ENCODE measurements at places on chromosomes 2 and 18.

- DNase-seq, result no peak
These were observed 155.5 kb downstream of the TGIF1 start for GRCh38 chr18:3605486-3605952.

DNA sequence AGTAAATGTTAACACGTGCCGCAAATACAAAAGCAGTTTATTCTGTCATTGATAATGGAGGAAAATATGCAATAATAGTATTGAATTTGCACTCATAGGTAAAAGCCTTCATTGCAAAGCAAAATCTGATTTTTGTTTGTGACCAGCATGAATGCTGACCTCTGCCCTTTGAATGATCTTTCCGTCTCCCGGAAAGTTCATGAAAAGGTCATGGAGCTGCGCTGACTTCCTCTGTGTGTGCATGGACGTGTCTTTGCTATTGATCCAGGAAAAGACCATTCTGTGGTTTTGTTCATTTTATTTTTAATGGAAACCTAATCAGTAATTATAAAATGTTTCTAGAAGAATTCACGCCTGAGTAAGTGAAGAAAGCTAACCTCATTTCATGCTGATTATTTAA, 320.0 kb downstream of the MTX2 start:
- DNase-seq, result no peak

DNA sequence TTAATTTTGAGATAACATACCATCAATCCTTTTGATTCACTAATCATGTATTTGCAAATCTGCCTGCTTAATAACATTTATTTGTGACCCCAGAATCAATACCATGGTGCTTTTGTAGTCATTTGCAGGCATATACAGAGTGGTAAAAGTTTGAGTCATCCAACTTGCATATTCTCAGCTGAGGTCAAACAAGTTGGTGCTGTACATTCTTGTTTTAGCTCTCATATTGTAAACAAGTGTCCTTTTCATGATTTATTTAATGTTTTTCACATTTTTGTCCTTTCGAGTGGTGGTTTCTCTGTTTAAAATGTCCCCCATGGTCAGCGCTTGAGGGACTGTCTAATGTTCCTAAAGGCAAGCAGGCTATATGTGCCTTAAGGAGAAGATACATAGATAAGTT, 17.5 kb downstream of the RAB27B start:
- DNase-seq, result no peak

DNA sequence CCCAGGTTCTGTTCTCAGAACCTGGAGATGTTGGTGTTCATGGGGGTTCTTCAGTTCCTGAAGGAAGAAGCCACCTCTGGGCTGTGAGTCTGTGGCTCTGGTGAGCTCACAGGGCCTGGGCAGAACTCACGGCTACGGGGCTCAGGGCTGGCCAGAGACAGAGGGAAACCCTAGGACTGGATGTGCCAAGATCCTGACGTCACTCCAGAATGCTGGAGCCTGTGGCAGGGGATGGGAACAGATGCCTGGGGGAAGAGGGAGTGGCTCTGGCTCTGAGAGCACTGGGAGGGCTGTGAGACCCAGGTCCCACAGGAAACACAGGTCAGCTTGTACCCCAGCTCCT, at the start of gene OTOF:
Gene OTOF, minus strand, starts transcription at position 214 of the 343 bp plus-strand sequence.
- no peak for DNase-seq

GRCh38 chr2:24330161-24330560, 30.2 kb downstream of the ITSN2 start:
- no peak for DNase-seq

DNA sequence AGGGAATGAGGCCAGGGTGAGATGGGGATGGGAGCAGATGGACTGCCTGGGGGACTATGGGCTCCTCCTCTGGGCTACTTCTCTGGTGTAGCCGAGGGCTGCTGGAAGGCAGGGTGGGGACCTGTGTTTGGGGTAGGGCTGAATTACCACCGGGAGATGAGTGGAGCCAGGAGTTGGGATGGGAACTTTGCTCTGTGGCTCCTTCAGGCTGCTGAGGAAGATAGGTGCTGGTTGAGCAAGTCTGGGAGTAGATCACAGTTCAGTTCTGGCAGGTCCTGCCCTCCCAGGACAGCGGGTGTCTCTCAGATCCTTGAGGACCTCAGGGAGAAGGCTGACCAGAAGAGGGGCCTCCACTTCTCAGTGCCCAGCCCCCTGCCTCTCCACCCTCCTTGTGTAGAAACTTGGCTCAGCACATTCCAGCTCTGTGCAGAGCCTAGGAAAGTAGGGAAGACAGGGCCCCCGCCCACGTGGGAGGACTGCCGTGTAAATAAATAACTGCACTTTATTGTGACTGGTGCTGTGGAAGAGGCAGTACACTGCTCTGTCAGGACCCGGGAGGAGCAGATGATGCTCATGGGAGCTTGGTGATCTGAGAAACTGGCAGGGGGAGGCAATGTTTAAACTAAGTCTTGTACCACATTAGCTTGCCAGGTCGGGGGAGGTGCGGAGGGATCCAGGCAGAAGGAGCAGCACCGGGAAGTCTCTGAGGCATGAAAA, 15.3 kb downstream of the TET3 start:
- no peak for DNase-seq

DNA sequence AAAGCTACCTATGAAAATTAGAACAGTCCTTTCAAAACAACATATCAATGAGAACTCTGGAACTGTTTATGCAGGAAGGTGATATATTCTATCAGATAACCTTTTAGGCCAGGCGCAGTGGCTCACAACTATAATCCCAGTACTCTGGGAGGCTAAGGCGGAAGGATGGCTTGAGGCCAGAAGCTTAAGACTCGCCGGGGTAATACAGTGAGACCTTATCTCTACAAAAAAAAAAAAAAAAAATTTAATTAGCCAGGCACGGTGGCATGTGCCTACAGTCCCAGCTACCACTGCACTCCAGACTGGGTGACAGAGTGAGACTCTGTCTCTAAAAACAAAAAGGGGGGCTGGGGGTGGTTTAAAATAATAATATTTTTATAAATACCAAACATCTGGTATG, 77.9 kb downstream of the OSBPL1A start:
- no peak for DNase-seq

DNA sequence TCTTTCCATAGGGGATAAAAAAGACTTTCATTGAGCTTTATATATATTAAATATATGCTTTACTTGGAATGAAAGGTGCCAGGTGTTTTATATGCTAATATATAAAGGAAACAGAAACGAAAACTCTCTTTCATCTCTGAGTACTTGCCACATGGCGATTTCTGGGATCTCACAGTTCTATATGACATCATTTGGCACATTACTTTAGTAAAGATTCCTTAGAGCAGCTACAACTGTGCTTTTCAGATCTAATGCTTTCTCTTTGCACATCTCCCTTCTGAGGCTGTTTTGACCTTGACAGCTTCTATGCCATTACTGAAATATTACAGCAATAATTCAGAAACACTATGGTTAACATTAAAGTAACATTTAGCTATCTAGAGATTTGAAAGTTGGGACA, 1082.9 kb upstream of the CDH2 start:
- DNase-seq, result no peak

- DNase-seq, result no peak
These were observed 10.9 kb upstream of the FHL2 start for GRCh38 chr2:105409717-105410116.

DNA sequence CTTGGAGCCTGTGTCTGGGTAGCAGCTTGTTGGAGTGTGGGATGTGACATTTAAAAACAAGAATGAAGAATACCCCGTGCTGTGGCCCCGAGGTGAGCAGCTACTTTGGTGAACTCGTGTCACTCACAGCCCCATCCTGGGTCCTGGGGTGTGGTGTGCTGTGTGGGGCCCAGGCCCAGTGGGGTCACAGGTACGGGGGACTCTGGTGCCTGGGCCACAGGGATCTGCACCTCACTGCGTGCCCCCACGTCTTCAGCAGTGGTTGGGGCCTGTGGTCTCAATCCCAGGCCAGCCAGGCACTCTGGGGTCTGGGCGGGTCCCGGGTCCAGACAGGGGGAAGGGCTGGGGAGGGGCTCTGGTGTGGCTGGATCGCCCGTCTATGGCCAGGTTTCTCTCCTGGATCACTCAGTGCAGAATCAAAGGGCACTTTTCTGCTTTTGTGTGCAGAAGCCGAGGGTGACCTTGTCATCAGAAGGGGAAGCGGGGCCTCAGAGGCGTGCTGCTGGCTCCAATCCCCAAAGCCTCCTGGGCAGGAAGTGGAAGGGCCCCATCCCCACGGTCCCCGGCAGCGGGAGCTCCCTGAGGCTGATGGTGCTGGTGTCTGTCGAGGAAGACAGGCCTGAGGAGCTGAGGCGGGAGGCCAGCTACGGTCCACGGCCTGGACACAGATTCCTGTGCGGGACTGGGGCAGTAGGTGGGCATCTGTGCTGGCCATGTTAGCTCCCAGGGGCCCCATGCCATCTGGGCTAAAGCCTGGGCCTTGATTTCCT, 1.4 kb downstream of the GPR35 start:
- no peak for DNase-seq

GRCh38 chr18:48951448-48952286, 902 bp upstream of the SMAD7 start:
- peak; percentile 77 for DNase-seq

DNA sequence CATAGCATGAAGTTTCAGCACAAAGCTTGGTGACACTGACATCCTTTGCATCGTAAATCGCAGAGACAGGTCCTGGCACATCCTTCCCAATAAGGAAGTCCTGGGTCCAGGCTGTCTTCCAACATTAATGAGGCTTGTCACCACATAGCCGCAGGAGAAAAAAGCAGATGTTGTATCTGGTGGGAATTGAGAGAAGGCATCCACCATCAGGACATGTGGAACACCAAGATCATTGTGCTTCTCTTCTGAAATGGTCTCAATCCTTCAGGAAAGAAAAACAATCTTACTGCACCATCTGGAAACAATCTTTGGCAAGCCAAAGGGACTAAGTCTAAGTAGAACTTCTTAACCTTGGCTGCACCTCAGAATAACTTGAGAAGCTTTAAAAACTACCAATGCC, 119.0 kb upstream of the ARHGAP28 start:
- DNase-seq, result no peak

DNA sequence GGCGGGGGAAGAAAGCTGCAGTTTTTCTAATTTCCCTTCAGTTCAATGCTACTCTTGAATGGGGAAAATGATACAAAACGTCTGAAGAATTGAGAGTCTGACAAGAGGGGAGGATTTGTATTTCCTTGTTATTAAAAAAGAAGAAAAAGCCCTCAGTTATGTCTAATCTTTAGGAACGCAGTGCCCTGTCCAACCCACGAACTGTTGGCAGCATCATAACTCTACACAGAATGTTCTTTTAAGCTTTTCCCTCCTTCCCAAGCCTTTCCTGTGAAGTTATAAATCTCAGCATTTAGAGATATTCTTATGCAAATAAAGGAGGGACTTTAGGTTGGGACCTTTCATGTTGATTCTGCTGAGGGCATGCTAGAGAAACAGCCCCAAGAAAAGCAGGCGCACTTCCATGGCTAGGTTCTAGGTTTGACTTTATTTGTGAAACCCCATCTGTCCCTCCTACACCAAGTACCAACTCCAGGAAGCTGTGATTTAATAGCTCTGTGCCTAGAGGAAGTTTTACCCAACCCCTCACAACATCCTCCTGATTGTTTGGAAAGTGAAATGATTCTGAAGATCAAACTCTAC, 288.6 kb downstream of the SETBP1 start:
- DNase-seq, result no peak

GRCh38 chr2:169579044-169579443, 5.1 kb upstream of the PPIG start:
- no peak for DNase-seq

- DNase-seq, result peak; percentile 72
These were observed 125.7 kb downstream of the HDAC4 start for GRCh38 chr2:239275044-239275685.

GRCh38 chr18:62939926-62940325, 224.6 kb downstream of the PHLPP1 start:
- no peak for DNase-seq

DNA sequence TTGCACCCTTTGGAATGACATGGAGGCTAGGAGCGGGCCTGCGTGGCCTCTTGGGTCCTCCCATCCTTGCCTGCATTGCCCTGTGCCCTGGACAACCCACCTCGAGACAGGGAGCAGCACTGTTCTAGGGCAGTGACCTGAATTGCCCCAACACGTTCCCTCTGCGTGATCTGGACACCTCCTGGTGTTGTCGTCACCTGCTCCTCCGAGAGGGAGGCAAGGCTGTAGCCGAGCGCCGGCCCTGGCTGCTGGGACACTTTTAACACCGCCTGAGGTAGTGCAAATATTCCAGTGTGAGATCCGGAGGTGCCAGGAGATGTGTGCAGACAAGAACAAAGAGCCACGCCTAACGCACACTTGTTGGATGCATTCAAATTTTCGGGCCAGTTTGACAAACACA, 131.5 kb downstream of the SMAD7 start:
- peak; percentile 17 for DNase-seq

DNA sequence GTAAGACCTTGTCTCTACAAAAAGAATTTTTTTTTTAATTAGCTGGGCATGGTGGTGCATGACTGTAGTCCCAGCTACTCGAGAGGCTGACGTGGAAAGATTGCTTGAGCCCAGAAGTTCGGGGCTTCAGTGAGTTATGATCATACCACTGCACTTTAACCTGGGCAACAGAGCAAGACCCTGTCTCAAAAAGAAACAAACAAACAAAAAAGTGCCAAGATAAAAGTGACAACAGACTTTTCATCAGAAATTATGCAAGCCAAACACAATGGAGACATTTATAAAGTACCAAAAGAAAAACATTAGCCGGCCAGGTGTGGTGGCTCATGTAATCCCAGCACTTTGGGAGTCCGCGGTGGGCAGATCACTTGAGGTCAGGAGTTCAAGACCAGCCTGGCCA, 26.7 kb downstream of the HADHA start:
- DNase-seq, result no peak

DNA sequence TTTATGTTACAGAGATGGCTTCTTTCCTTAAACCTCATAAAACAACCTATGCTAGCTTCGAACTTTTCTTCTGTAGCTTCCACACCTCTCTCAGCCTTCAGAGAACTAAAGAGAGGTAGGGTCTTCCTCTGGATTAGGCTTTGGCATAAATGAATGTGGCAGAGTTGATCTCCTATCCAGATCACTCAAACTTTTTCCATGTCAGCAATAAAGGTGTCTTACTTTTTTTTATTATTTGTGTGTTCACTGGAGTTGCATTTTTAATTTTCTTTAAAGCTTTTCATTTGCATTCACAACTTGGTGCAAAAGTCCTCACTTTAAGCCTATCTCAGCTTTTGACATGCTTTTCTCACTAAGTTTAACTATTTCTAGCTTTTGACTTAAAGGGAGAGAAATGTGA, 66.0 kb downstream of the LANCL1 start:
- no peak for DNase-seq

DNA sequence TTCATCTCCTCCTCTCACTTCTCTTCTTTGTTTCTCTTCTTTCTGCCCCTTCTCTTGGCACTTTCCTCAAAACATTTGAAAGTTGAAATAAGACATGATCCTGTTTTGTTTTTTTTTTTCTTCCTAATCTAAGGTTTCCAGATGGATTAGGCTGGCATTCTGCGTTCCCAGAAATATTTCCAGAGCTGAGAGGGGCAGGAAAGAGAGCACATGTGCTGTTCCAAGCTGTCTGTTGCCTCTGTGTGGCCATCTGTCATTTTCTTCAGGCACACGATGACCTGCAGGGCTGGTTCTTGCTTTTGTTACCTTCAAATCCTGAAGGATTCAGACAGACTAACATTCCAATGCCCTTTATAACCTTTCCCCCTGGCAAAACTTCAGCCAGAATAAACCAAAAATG, 142.9 kb downstream of the RNF144A start:
- DNase-seq, result no peak

GRCh38 chr2:72806280-72806945, 19.4 kb downstream of the EXOC6B start:
- DNase-seq, result no peak

- DNase-seq, result no peak
These were observed 600.0 kb downstream of the SLC4A3 start for GRCh38 chr2:220227266-220227920.

- DNase-seq, result no peak
These were observed 142.4 kb upstream of the SOX11 start for GRCh38 chr2:5549771-5550170.
